Stimulated activated naive B cell treated with anti-CD40 and anti-IgM and Interleukin-4, amounts not matched to agents 10 μg/mL and 1 μg/mL and 100 μg/mL, for 72 hours (primary cell): ENCODE measurements at places on chromosomes 11 and 22.
A peak's percentile ranks its signal among the peaks of the same experiment; 100 is the strongest.

- no peak for DNase-seq
Observed at GRCh38 chr22:28351476-28351875, 328.2 kb downstream of the TTC28 start.

DNA sequence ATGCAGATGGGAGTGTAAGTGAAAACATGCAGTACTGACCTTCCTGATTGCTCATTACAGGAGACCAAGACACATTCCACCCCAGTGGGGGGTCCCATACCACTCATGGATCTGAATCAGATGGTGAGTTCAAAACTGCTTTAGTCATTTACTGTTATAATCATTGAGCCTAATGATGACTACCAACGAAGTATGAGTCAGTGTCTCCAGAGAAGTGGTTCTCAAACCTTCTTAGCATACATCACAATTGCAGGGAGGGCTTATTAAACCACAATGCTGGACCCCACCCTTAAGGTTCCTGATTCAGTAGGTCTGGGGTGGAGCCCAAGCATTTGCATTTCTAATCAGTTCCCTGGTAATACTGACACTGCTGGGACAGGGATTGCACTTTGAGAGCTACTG is 75.8 kb downstream of the CD44 start:
- DNase-seq: peak; percentile 43

- DNase-seq: no peak
Observed at GRCh38 chr11:69044111-69045013, 4.4 kb upstream of the TPCN2 start.

DNA sequence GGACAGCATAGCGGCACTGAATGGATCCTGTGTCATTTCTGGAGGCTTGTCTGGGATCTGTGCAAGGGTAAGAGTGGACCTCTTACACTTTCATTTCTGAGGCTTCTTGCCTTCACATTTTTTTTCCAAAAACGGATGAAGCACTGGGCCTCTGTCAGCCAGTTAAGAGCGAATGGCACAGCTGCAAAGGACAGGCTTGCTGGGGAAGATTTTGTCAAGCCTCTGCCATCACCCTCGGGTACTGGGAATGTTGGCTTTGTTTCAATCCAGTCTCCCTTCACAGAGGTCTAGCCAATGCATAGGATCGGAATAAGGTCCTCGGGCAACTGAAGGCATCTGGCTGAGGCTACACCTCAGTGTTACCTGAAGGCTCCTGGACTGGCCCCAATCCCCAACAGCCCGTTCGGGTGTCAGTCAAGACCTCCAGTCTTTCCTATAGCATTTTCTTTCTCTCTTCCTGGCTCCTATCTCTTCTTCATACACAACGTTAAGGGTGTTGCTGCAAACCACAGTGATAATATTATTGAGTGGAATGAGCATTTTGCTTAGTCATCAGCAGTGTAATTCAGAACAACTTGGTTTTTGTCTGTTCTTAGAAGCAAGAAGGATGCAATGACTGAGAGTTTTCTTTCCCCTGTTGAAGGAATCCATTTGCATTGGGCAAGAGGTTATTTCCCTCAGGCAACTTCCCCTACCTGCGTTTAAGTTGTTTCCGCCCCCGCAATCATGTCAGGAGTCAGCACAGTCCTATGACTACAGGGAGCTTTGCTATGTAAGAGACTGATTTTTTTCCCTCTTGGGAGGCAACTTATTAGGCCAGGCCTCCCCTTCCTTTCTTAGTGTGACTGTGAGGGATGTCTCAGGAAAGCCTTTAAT is 22.8 kb downstream of the NPAT start:
- peak; percentile 72 for DNase-seq

- no peak for DNase-seq
Observed at GRCh38 chr11:88377144-88377543, 39.6 kb upstream of the CTSC start.

DNA sequence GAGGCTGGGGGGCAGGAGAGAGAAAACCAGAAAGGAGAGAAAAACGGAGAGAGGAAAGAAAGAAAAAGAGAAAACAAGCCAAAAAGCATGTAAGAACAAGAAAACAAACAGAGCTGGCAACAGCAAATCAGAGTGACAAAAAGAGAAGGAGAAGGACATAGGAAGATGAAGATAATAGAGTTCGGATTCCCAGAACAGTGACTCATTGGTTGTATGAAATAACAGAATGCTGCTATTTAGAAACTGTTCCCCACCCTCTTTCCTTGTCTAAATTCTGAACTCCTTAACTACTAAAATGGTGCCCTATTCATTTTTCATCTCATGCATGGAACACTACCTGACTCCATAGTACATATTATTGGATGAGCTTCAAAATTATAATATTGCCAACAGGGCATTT is 317.4 kb downstream of the C11orf87 start:
- no peak for DNase-seq

- no peak for DNase-seq
Observed at GRCh38 chr11:133961890-133962289, 5.1 kb upstream of the IGSF9B start.

- no peak for DNase-seq
Observed at GRCh38 chr22:35044607-35045390, 21.2 kb upstream of the ISX start.
